Omental fat pad (tissue), 4 donors: ENCODE measurements at places on chromosomes 2 and 18. TPM values are rescaled to one million over a fixed set of nuclear protein-coding genes. Genes with fewer than 3 reads are reported as not detected.

The RGPD8 gene
- total RNA-seq, result 28.1 TPM

The KANSL1L gene
- 30.5 TPM for total RNA-seq

The SOX11 gene
- not detected for total RNA-seq

DNA sequence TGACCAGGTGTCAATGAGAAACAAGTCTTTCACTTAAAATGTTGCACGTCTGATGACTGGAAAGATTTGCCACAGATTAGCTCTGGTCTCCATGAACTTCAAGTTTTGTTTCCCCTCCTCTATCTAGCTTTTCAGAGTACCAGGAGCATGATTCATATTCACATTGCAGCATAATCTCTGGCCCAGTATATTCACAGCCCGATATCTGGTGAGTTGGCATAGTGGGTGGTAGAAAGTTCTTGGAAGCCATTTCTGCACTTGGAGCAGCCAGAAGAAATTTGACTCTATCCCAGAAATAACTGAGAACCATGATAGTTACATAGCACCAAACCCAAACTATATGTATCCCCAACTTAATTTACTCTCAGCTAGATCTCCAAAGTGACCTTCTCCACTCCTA lies 503.9 kb downstream of the PID1 start:
- no peak for DNase-seq

- DNase-seq, result no peak
These were observed 190.5 kb downstream of the CLIP4 start for GRCh38 chr2:29305762-29306161.

GRCh38 chr2:19123556-19123955 lies 234.9 kb downstream of the OSR1 start:
- DNase-seq, result no peak

DNA sequence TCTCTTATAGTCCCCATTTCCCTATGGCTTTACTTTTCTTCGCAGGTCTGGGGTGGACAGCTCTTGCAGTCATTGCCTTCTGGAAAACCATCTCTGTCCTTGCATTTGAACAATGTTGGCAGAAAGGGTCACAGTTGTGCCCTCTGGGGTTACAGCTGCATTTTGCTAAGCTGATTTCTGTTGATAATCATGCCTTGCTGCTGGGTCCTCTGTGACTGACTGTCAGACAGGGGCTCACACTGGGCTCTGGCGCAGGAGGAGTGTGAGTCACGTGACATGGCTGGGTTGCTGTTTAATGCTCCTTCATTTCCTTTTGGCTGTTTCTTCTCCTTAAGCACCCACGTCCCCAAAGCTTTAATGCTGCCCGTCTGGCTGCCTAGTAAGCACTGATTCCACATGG lies 196.6 kb upstream of the LHCGR start:
- DNase-seq, result no peak
